ENCODE measurements at places on chromosomes 2 and 18.
A peak's percentile ranks its signal among the peaks of the same experiment; 100 is the strongest.

GRCh38 chr2:120177001-120177621 lies 46.1 kb downstream of the TMEM185B start:
- DNase-seq: peak; percentile 48

DNA sequence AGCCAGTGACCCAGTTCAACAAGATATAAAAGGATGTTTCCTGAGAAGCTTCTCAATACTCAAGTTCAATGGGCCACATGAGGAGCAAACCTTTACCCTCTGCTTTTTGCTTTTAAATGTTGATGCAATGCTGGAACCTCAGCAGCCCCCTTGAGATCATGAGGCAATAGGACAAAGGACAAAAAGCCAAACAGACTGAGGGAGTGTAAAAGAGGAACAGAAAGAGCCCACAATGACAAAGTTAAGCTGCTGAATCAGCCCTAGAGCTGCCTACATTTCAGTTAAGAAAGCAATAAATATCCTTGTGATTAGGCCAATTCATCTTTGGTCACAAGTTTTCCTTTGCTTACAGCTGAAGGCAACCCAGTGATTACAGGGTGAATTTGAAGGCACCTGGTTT lies 76.9 kb downstream of the MRO start:
- DNase-seq: no peak

GRCh38 chr2:40282428-40282827 lies 169.5 kb downstream of the SLC8A1 start:
- DNase-seq: no peak

GRCh38 chr2:70977605-70978205 lies 725 bp upstream of the ANKRD53 start:
- no peak for DNase-seq

- DNase-seq: no peak
Observed at GRCh38 chr2:6757215-6757614, 108.5 kb downstream of the CMPK2 start.

DNA sequence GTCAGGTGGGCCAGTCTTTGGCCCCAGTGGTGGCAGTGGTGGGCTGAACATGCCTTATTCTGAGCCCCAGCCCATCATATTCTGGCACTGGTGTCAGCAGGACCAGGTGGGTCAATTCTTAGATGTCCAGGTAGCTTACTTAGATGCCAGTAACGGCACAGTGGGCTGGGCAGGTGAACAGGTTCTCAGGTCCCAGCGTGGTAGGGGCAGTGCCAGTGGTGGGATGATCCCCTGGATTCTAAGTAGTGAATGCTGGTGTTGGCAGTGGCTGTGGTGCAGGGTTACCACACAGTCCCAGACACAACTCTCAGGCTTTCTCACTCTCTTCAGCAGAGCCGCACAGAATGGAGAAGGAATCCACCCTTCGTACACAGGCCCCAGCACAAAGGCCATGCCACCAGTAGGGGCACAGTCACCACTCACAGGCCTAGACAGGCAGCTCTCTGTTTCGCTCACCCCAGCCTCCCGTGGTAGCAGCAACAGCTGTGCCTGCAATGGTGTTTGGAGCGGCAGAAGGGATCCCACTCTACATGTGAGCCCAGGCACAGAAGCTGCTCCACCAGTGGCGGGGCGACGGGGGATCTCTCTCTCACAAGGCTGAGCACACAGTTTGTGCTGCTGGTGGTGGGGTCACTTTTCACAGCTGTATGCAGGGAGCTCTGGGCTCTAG lies 97.3 kb downstream of the ANKRD12 start:
- no peak for DNase-seq

DNA sequence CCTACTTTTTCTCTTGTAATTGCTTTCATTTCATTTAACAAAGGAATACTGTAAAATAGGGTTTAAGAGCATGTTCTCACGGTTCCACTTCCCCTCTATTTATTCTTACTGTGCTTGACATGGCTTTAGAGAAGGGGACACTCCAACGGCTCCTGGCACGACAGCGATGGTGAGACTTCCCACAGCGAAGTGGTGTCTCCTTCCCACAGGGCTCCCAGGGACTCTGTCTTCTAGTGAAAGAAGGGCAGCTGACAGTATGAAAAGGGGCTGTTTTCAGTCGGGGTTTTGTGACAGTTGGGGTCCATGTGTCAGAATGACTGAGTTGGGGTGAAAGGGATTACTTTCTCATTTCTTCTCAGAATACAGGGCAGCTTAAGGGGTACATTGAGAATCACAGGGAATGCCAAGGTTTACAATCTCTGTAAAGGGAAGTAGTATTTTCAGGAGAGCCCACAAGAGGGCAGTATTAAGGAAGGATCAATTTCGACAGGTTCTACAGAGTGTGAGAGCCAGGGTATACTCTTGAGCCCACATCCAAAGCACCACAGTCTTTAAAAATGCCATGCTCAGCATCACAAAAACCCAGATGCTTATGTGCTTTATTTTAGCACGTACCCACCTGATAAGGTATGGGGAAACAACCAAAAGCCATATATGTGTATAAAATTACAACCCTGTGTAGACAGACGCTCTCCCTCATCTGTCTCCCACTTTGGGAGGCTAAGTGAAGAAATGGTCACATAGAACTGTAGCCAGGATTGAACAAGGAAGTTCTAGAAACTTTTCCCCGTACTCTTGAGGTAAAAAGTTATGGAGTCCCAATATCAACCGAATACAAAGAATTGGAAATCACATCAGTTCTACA lies 31.3 kb upstream of the RAPGEF4 start:
- DNase-seq: no peak

GRCh38 chr2:210476194-210477128 lies at the start of gene LANCL1:
TSS of gene LANCL1 (minus strand) at chr2:210476759. CDS start at chr2:210476396, 363 bp downstream.
- peak; percentile 74 for DNase-seq

DNA sequence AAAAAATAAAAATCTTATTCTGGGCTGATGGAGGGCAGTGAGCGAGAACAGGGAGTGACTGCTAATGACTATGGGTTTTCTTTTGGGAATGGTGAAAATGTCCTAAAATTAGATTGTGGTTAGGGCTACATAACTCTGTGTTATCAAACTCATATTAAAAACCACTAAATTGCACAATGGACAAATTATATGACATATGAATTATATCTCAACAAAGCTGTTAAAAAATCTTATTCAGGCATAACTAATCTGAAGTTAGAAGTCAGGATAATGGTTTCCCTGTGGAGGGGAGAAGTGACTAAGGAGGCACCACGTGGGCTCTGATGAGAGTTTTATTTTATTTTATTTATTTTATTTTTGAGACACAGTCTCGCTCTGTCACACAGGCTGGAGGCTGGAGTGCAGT lies 32.1 kb upstream of the DPP4 start:
- DNase-seq: no peak

GRCh38 chr2:23492921-23493320 lies 107.9 kb downstream of the KLHL29 start:
- DNase-seq: no peak

DNA sequence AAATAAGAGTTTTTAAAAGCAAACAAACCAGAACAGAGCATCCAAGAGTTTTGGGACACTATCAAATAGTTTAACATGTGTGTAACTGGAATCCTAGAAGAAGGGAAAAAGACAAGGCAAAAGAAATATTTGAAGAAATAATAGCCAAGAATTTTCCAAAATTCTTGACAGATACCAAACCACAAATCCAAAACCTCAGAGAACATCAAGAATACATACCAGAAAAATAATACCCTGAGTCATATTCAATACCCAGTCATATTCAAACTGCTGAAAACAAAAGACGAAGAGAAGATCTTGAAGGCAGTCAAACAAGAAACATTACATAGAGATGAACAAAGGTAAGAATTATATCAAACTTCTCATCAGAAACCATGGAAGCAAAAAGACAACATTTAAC lies 22.9 kb downstream of the INO80C start:
- DNase-seq: no peak

DNA sequence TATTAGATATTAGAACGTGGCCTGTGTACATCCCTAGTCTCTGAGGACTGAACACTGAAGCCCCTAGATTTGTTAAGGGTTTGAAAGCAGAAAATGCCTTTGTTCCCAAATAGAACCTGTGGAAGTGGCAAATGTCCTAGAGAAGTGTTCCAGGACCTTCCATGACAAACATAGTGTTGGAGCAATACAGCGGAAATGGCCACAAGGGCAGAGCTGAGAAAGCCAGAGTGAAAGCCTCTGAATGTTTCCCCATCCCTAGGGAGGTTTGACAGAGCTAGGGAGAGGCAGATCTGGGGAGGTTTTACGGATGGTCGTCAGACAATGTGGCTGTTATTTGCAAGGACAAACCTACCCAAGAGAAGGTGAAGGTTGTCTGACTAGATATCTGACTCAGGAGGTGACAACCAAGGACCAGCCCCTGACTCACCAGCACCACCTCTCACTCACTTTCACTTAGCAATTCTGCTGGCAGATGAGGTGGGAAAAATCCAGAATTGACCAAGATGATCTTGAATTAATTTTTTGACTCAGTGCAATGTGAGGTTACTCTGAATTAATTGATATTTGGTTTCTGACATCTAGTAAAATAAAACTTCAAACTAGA lies 24.1 kb downstream of the RBM43 start:
- no peak for DNase-seq

DNA sequence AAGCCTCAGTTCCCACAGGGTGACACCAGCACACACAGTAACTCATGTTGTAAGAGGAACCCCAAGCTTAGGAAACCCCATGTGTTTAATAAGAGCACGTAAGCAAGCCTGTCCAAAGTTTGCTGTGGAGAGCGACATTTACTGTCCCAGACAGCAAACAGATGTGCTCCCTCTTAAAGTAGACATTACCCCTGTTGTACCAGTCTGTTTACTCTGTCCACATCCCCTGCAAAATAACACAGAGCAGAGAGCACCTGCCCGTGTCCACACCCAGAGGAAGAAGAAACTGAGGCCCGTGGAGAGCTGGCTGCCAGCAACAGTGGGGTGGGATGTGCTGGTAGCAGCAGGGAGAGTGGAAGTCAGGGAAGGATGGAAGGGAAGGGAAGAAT lies 243.5 kb downstream of the GBX2 start:
- DNase-seq: no peak

DNA sequence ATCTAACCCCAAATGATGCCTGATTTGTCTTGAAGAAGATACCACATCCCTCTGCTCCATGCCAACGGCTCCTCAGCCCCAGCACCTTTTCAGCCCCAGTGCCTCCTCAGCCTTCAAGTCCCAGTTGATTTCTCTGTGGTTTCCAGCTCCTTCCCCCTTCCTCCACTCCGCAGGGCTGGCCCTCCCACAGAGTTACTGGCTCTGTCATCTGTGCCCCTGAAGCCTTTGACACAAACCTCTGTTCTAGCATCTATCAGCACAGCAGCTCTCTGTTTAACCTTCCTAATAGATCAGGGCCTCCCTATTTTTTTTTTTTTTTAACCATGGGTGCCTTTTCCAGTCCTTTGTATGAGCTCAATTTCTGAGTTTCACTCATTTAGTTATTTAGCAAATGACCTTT lies 201.3 kb upstream of the CXCR4 start:
- no peak for DNase-seq

- DNase-seq: no peak
Observed at GRCh38 chr18:36398419-36398818, 100.9 kb downstream of the FHOD3 start.

DNA sequence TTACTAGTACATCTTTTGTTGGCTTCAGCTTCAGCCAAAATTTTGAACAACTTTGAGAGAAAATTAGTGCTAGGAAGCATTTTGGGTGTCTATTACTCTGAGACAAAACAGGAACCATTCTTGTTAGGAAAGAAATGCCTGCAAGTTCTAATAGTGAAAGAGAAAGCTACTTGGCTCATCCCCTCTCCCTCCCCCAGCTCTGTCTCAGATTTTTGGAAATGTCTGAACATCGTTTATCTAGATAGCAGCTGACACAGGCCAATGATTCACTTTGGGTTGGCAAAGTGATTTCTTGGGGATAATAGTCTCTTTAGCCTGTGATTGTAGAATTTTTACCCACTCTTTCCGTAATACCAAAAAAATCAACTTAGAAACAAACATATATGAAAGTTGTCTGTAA lies 42.3 kb upstream of the PTPRM start:
- DNase-seq: no peak

DNA sequence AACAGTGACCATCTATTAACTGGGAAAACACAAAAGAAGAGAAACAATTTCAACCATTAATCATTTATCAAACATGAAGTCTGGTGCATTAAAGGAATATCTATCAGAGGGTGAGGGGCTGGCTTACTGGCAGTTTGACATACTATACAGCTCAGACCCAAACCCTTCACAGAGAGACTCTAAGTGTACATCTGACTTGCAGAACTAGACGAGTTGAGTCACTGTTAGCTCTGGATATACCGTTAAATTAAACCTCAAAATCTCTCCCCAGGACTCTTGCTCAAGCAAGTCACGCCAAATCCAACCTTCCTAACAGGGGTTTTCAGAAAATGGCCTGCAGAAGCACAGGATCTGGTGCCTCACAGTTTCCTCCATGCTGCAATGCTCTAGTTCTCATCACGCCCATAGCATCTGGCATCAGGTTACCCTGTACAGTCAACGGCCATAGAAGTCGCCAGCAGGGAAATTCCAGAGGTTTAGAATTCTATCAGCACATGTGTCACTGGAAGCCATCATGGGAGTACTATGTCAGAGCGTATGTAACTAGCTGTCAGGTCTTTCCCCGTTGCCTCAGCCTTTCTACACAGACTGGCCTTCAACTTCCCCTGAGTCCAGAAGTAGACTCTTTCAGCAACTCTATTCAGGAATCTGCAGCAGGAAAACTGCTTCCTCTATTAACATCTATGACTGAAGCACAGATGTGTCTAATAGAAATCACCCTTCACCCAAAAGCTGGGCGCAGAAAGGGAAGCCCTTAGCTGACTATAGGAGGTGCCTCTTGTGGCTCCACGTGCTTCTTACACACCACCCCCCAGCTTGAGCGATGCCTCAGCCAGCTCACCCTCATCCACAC lies 9.3 kb downstream of the TGOLN2 start:
- DNase-seq: no peak

GRCh38 chr18:71583252-71583651 lies 960.9 kb downstream of the CBLN2 start:
- no peak for DNase-seq

- no peak for DNase-seq
Observed at GRCh38 chr18:64210401-64210949, 61.6 kb upstream of the LINC00305 start.

DNA sequence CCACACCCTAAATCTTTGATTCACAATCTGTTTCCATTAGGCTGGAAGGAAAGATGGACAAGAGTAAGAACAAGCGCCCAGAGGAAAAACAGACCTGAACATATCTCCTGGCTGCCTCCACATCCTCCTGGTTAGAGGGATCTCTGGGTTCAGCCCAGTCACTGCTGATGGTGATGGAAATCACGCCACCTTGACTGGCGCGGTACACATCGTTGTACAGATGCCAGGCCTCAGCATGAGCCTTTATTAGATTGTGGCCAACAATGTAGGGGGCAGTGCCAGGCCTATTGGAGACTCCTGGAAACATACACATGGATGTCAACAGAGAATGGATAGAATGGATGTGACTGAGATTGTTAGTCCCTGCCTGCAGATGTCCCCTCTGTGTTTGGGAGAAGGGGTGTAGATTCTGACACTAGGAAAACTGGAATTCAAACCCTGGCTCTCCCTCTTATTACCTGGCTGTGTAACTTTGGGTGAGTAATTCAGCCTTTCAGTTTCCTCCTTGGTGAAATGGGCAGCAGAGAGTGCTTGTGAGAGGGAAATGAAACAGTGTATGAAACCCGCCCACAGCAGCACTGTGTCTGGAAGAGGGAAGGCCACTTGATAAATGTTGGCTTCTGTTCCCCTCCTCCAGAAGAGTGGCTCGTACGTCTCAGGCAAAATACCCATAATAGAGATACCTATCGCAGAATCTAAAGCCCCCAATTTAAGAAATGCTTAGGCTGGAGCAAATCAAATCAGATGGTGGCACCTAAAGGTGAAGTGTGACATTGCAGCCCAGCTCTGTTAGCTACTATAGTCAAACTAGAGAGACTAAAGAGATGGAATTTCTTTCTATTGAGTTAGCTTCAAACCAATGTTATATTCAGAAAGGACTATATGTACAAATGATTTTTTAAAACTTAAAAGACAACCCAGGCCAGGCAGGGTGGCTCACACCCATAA lies 36.2 kb downstream of the LCT start:
- DNase-seq: no peak

Data from GM12891 (cell line).